Kidney (tissue), 22 donors: ENCODE measurements at places on chromosomes 16 and 17. TPM values are rescaled to one million over a fixed set of nuclear protein-coding genes. Genes with fewer than 3 reads are reported as not detected.

Gene OR4D1
- 0.06 TPM for total RNA-seq

Gene CENPX
- total RNA-seq: 36.9 TPM

Gene NPIPA7
- total RNA-seq: 9.0 TPM

Gene CDH1
- total RNA-seq: 149 TPM

Gene RRAD
- 90.9 TPM for total RNA-seq

Gene NGFR
- 13.2 TPM for total RNA-seq

Gene SLFN12
- total RNA-seq: 13.3 TPM

Gene VMO1
- 3.0 TPM for total RNA-seq

Gene NPIPB13
- total RNA-seq: 20.5 TPM

Gene HEATR9
- 0.16 TPM for total RNA-seq

Gene CDH8
- 0.19 TPM for total RNA-seq

Gene MYH8
- 0.28 TPM for total RNA-seq

Gene RTN4RL1
- 10.7 TPM for total RNA-seq

Gene MC1R
- total RNA-seq: 13.5 TPM

Gene BAIAP3
- 8.0 TPM for total RNA-seq

Gene CPD
- 139 TPM for total RNA-seq

Gene KRTAP1-5
- total RNA-seq: not detected

Gene HCRT
- total RNA-seq: not detected

Gene LRRC46
- 0.91 TPM for total RNA-seq

Gene PRSS36
- 4.1 TPM for total RNA-seq

Gene FN3K
- 33.3 TPM for total RNA-seq
